Right cardiac atrium (tissue), 5 donors: ENCODE measurements at places on chromosomes 3 and 15. TPM values are rescaled to one million over a fixed set of nuclear protein-coding genes. Genes with fewer than 3 reads are reported as not detected.

LRRC49 gene
- 50.5 TPM for total RNA-seq

ABCF3 gene
- 72.9 TPM for total RNA-seq

GRCh38 chr15:66196602-66197001 lies 56.9 kb downstream of the MEGF11 start:
- no peak for DNase-seq

DNA sequence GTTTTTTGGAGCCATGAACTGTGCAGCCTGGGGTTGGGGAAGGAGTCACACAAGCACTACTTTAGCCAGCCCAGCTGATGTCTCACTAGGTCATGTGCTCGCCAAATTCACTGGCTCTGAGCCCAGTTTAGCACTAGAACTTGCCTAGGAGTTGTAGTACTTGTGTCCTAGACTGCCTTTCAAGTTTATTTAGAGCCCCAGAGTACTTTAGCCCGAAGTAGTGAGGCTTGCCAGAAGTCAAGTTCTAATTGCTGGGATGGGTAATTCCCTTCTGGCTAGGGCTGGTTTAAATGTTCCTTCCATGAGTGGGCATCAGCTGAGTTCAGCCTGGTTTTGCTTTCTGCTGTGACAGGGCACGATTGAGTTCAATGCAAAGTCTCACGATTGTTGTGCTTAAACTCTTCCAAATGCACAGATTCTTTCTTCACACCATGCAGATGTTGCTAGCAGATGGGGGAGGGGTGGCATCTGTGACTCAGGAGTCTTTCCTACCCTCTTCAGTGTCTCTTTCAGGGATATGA lies 228.2 kb upstream of the ZPLD1 start:
- peak; percentile 86 for DNase-seq

DNA sequence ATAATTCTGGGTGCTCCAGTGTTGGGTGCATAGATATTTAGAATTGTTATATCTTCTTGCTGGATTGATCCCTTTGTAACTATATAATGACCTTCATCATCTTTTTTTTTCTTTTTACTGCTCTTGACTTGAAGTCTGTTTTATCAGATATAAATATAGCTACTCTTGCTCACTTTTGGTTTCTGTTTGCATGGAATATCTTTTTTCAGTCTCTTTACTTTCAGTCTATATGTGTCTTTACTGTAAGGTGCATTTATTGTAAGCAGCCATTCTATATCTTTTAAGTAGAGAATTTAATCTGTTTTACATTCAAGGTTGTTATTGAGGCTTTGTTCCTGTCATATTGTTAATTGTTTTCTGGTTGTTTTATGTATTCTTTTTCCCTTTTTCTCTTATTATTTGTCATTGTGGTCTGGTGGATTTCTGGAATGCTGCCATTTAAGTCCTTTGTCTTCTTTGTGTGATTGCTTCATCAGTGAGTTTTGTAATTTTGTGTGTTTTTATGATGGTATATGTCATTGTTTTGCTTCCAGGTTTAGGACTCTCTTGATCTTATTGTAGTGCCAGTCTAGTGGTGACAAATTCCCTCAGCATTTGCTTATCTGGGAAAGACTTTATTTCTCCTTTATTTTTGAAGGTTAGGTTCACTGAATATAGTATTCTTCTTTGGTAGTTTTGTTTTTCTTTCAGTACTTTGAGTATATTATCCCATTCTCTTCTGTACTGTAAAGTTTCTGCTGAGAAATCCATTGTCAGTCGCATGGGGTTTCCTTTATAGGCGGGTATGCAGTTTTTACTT lies 8.3 kb upstream of the PRR23C start:
- DNase-seq = no peak

DNA sequence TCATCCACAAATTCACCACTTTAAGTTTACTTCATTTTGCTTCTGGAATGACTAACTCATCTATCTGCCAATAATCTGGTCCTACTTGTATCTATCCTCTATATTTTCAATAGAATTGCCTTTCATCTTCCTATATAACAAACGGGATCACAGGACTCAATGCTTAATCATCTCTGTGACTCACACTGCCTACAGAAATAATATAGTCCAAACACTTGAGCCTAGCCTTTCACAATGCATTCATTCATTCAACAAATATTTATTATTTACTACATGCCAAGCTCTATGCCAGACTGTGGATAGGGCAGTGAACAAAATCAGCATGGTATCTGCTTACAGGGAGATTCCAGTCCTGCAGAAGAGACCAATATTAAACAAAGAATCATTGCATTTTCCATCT lies 16.6 kb upstream of the AGTR1 start:
- DNase-seq = no peak

- no peak for DNase-seq
These were observed 64.8 kb upstream of the SEC61A1 start for GRCh38 chr3:127987309-127987995.

- DNase-seq = peak; percentile 97
These were observed at the start of gene VGLL4 for GRCh38 chr3:11643605-11644087. Gene VGLL4 (minus strand): TSS chr3:11643915. CDS start chr3:11643518, 397 bp downstream.
